ENCODE measurements at places on chromosomes 1 and 21.

DNA sequence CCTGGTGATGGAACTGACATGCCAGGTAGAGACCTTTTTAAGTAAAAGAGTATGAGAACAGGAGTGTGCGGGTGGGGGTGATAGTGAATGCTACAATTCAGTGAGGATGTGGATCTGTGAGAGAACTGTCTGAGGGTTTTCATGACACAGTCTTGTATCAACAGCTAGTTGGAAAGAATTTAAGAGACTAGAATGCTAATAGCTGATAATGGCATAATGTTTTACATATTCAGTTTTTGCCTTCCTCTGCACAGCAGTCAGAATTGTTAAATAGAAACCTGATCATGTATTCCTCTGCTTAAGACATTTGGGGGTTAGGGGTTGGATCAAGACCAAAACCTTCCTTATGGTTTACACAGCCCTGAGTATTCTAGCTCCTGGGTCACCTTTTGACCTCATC is 152.8 kb upstream of the ZRANB2 start:
- no peak for DNase-seq

- DNase-seq = peak; percentile 54
Measured at GRCh38 chr1:160101037-160101716, 2.8 kb upstream of the IGSF8 start.

DNA sequence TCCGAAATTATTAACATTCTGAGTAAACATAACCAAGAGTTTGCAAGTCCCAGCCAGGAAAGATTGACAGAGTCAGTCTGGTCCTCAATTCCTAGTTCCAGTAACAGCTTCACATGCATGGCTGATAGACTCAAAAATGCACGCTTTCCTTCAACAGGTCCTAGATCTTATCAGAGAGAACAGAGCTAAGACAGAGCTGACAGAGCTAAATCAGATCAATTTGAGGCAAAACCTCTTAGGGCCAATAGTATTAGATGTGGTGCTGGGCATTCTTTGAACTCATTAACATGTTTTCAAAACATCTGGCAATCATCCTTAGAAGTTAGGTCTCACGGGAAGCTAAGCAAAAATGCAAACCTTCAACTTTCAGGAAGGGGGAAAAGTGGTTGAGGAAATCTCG is 114.0 kb downstream of the GREM2 start:
- no peak for DNase-seq

- no peak for DNase-seq
Measured at GRCh38 chr1:76508871-76509270, 358.4 kb upstream of the ST6GALNAC5 start.

- no peak for DNase-seq
Measured at GRCh38 chr1:11321656-11322491, 48.9 kb downstream of the UBIAD1 start.

DNA sequence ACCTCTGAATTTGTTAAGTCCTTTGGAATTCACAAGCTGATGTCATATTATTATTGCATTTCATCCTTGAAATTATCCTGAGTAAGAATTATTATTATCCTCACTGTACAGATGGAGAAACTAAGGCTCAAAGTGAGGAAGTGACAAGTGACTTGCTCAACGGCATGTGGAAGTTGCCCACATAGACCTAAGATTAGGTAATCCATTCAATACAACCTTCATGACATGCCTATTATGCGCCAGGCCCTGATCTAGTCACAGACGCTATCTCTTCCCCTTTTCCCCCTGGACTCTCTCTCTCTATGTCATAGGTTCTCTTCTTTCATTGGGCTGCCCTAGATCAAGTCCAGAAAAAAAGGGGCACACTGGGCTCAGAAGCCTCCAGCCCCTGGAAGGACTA is 84.9 kb upstream of the KCNK2 start:
- no peak for DNase-seq

DNA sequence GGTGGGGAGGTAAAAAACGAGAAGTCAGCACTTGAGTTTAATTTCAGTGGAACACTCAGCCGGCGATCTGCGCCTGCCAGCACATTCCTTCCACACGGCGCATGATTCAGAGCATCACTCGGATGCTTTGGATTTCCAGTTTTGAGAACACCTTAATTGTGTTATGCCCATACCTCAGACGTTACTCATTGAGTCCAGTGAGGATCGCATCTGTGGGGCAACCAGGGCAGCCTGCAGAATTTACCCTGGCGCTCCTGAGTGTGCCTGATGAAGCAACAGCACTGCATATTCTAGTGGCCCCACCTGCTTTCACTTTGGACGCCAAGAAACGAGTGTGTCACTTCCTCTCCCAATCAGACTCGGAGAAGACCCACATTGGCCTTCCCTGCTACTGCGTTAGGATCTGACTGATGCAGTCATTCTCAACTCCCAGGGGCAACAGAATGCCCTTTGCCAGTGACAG is 19.9 kb downstream of the FAM89A start:
- no peak for DNase-seq

- DNase-seq = no peak
Measured at GRCh38 chr1:27314169-27314568, 7.8 kb upstream of the TMEM222 start.

Measured in stimulated activated CD4-positive, alpha-beta T cell treated with anti-CD3 and anti-CD28 coated beads, Interleukin-1b, Interleukin-23, amount 100 ng/mL, for 1 hour (primary cell).